Cardiac muscle cell (in vitro differentiated cells and primary cell): ENCODE measurements at places on chromosomes 7 and 10.

- H3K4me1 ChIP-seq: no peaks in the 10 kb centered on the region
- DNase-seq: no peak
- no peak overlapping the region for H3K27ac ChIP-seq
- no peak overlapping the region for H3K4me3 ChIP-seq
Measured at GRCh38 chr7:25429731-25430130, 201.4 kb upstream of the NPVF start.

DNA sequence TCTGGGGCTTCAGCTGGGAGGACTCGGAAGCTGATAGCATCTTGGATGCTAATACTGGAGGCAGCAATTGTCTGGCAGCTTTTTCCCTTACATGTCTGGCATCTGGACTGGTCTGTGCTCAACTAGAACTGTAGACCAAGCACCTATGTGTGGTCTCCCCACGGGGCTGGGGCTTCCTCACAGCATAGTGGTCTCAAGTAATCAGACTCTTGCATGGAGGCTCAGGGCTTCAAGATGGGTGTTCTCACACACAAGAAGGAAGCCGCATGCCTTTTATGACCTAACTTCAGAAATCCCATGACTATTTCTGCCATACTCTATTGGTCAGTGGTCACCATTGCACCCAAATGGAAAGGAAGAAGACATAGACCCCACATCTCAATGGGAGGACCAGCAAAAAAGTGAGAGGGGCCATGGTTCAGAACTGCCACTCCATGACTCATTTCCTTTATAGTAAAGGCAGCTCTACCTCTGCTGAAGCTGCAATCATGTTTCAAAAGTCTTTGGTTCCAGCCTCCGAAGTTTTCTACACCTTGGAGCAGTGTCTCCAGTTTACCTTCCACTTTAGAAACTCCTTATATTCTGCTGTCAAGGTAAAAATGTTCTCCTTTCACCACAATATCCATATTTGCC, 14.7 kb downstream of the AOC1 start:
- no peaks in the 10 kb centered on the region for H3K36me3 ChIP-seq
- no peak for DNase-seq
- no peak overlapping the region for H3K4me3 ChIP-seq
- no peaks in the 10 kb centered on the region for H3K4me1 ChIP-seq
- no peaks in the 10 kb centered on the region for H3K27me3 ChIP-seq

DNA sequence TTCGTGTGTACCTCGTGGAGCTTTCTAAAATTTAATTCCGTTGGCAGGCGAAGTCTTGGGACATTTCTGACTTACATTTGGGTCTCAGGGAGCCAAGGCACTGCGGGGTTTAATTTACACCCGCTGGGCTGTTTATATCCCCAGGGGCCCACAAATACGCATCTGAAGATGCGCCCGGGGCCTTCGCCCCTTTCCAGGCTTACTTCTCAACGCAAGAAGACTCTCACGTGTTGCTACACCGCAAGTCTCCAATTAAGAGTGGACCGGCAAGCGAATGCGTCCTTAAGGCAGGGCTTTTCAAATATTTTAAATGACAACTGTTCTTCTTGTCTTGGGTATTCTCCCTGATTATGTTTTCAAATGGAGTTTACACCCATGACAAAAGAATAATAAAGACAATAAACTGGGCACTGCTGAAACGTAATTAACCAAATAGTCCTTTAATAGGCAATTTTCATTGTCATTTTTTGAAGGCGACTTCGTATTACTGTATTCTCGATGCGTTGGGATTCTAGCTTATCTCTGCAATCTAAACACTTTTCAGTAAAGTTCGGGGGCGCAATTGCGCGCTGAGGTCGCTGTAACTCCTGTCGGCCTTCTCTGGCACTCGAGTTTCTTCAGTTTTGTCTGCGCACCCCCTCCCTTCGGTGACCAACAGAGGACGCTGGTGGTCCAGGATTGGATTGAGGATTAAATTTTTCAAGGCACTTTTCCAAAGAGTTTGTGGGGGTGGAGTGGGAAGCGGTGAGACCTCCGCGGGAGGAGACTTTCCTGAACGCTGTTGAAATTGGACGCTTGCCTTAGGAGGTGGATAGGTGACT, 837 bp upstream of the IGFBP3 start:
- DNase-seq: peak; percentile 82
- peak overlapping the region; percentile 63 for H3K4me3 ChIP-seq
- H3K36me3 ChIP-seq: no peaks in the 10 kb centered on the region
- peaks cover 5% of the 10 kb centered on the region for H3K4me1 ChIP-seq
- H3K27me3 ChIP-seq: peaks cover 47% of the 10 kb centered on the region
- no peak overlapping the region for H3K27ac ChIP-seq

DNA sequence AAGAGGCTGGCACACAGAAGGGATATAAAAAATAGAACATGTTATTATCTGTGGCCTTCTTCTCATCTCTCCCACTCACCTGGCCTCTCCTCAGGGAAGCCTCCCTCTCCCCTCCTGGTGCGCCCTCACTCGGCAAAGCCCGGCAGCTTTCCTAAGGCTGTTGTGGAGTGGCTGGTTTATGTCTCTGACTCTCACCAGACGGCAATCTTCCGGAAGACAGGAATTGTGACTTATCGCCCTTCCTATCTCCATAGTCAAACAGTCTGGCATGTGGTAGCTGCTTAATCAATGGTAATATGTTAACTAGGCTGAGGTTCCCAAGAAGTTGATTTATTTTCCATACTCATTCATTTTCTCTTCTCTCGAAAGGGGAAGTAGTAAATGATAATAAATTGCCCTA, 78.7 kb downstream of the ATXN7L1 start:
- no peak overlapping the region for H3K4me3 ChIP-seq
- H3K4me1 ChIP-seq: peaks cover 5% of the 10 kb centered on the region
- no peaks in the 10 kb centered on the region for H3K36me3 ChIP-seq

GRCh38 chr7:26533217-26533616, 241.6 kb downstream of the SNX10 start:
- H3K4me3 ChIP-seq: no peak overlapping the region
- H3K36me3 ChIP-seq: no peaks in the 10 kb centered on the region
- no peak for DNase-seq

- H3K4me1 ChIP-seq: no peaks in the 10 kb centered on the region
- no peak overlapping the region for H3K27ac ChIP-seq
- no peaks in the 10 kb centered on the region for H3K36me3 ChIP-seq
- H3K27me3 ChIP-seq: no peaks in the 10 kb centered on the region
- no peak for DNase-seq
- H3K4me3 ChIP-seq: no peak overlapping the region
Measured at GRCh38 chr7:142499635-142500034, 241.8 kb upstream of the PRSS58 start.

DNA sequence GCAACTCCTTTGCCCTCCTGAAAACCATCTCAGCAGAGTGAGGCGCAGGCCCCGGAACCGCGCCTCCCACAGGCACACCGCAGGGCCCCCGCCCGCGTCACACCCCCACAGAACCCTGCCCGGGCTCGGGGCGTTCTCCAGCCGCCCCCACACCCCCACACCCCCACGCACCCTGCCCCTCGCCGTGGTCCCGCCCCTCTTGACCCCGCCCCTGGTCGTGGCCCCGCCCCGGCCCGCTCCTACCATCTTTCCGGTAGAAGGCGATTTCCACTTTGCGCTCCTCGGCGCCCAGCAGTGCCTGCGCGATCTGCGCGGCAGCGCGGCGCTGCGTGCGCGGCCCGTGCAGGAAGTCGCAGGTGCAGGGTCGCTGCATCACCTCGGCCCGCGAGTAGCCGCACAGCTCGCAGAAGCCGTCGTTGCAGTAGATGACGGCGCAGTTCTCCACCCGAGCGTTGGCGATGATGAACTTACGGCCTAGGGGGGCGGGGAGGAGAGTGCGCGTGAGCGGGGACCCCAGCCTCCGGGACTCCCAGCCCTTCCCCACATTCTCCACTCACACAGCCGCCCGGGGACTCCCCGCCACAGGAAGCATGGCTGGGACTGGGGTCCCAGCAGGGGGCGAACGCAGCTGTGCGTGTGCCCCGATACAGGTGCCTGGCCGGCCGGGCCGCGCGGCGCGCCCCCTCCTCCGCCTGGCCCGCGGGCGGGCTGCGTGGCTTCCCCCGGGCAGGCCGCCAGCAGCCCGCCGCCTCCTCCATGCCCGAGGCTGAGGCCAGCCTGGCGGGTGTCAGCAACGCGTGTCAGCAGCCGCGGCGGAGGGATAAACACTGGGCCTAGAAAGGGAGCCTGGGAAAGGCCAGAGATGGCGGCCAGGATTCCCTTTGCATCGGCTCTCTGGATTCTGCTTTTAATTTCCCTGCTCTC, 3.4 kb downstream of the KCNH2 start:
- H3K36me3 ChIP-seq: peaks cover 7% of the 10 kb centered on the region
- peaks cover 52% of the 10 kb centered on the region for H3K4me1 ChIP-seq
- peak overlapping the region; percentile 25 for H3K4me3 ChIP-seq
- peak overlapping the region; percentile 95 for H3K27ac ChIP-seq

DNA sequence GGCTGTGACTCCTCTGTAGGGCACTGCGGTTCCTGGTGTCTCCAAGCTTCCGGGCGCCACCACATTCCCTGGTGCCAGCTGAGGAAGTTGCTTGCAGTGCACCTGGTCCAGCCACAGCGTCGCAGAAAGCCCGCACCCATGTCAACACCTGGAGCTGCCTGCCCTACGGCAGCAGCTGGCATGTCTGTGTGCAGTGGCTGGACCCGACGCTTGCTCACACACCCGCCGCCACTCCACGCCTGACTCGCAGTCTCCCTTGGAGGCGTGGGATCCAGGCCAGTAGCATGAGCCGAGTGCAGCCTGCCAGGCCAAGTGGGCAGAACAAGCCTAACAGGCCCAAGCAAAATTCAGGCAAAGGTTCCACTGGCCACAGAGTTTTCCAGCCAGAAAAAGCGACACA, 118.1 kb upstream of the PHF14 start:
- H3K36me3 ChIP-seq: no peaks in the 10 kb centered on the region
- H3K4me1 ChIP-seq: no peaks in the 10 kb centered on the region
- no peak for DNase-seq
- no peaks in the 10 kb centered on the region for H3K27me3 ChIP-seq
- H3K4me3 ChIP-seq: no peak overlapping the region

DNA sequence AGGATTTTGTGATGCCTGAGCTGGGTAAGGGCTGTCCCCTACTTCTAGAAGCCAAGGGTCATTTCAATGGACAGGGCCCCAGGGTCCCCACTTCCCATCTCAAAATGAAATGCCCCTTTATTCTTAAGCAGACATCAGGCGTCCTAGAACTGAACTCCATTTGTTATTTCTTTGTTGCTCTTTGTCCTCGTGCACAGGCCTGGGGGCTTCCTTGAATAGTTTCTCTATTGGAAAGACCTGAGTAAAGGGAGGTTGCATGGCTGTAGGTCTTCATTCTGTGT, 311.4 kb upstream of the ZNF32 start:
- H3K4me3 ChIP-seq: no peak overlapping the region
- no peaks in the 10 kb centered on the region for H3K36me3 ChIP-seq
- H3K4me1 ChIP-seq: no peaks in the 10 kb centered on the region

GRCh38 chr10:14118953-14119352, 211.8 kb downstream of the FRMD4A start:
- no peaks in the 10 kb centered on the region for H3K27me3 ChIP-seq
- no peak overlapping the region for H3K4me3 ChIP-seq
- no peaks in the 10 kb centered on the region for H3K4me1 ChIP-seq
- DNase-seq: no peak
- H3K36me3 ChIP-seq: no peaks in the 10 kb centered on the region

DNA sequence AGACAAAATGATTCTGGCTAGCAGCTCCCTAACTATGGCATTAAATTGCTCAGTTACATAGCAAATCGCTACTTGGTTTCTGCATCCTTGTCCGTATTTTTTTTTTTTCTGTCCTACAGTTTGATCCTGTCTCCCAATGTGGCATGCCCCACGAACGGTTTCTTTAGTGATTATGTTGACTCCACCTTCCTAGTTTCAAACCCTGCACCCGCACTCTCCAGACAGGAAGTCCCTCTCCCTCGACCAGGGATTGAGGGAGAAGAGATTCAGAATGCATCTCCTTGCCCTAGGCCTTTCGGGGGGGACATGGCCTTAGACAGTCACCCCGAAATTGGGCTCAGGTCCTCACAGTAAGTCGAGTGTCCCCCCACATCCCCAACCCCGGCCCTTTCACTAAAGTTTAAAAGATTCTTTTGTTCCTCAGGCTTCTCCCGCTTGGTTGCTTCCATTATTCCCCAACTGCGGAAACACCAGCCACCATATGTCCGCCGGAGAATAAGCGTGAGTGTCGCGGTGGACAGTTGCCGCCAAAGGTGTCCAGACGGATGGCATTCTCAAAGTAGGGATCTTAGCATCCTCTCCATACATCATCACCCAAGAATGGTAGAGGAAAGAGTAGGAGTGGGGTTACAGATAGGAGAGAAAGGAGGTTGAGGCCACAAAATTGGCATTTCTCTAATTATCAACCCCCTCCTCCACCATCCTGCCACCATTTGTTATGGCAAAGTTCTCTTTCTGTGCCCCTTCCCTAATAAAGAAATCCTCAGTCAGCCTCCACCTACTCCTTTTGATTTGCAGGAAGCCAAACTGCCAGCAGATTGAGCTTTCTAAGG, 7.3 kb downstream of the EVX1 start:
- peaks cover 100% of the 10 kb centered on the region for H3K27me3 ChIP-seq
- H3K36me3 ChIP-seq: no peaks in the 10 kb centered on the region
- no peak overlapping the region for H3K4me3 ChIP-seq
- no peak overlapping the region for H3K27ac ChIP-seq
- H3K4me1 ChIP-seq: peaks cover 5% of the 10 kb centered on the region

- peak; percentile 69 for DNase-seq
- no peak overlapping the region for H3K4me3 ChIP-seq
- peaks cover 23% of the 10 kb centered on the region for H3K36me3 ChIP-seq
- no peak overlapping the region for H3K27ac ChIP-seq
- H3K4me1 ChIP-seq: no peaks in the 10 kb centered on the region
- no peaks in the 10 kb centered on the region for H3K27me3 ChIP-seq
Measured at GRCh38 chr10:28054228-28054860, 55.5 kb upstream of the ODAD2 start.

- no peaks in the 10 kb centered on the region for H3K4me1 ChIP-seq
- H3K27ac ChIP-seq: no peak overlapping the region
- H3K4me3 ChIP-seq: no peak overlapping the region
- no peak for DNase-seq
Measured at GRCh38 chr7:56474271-56474670, 358.1 kb upstream of the NUPR2 start.

- peaks cover 5% of the 10 kb centered on the region for H3K36me3 ChIP-seq
- H3K27ac ChIP-seq: peak within 1 kb of the TSS; percentile 94
- peaks cover 26% of the 10 kb centered on the region for H3K4me1 ChIP-seq
Measured at GRCh38 chr10:70887804-70888800, at the start of gene PCBD1. Gene PCBD1 (minus strand): TSS chr10:70888565. CDS start chr10:70888533, 32 bp downstream.

- no peaks in the 10 kb centered on the region for H3K4me1 ChIP-seq
- no peak overlapping the region for H3K4me3 ChIP-seq
- H3K27ac ChIP-seq: no peak overlapping the region
Measured at GRCh38 chr7:148241700-148242293, 348.8 kb upstream of the C7orf33 start.

- no peak overlapping the region for H3K27ac ChIP-seq
- no peak overlapping the region for H3K4me3 ChIP-seq
- no peaks in the 10 kb centered on the region for H3K4me1 ChIP-seq
- no peaks in the 10 kb centered on the region for H3K27me3 ChIP-seq
Measured at GRCh38 chr7:99235925-99236324, 28.0 kb upstream of the KPNA7 start.

GRCh38 chr7:1819259-1819841, 149.3 kb downstream of the ELFN1 start:
- H3K36me3 ChIP-seq: no peaks in the 10 kb centered on the region
- no peak overlapping the region for H3K27ac ChIP-seq
- no peak for DNase-seq
- H3K4me1 ChIP-seq: peaks cover 17% of the 10 kb centered on the region
- no peaks in the 10 kb centered on the region for H3K27me3 ChIP-seq
- no peak overlapping the region for H3K4me3 ChIP-seq
